Activated CD8-positive, alpha-beta memory T cell treated with anti-CD3 and anti-CD28 coated beads for 4 hours (primary cell): ENCODE measurements at places on chromosomes 2 and 18.
A peak's percentile ranks its signal among the peaks of the same experiment; 100 is the strongest.

- peak; percentile 29 for DNase-seq
Observed at GRCh38 chr2:68837164-68837860, 33.9 kb downstream of the BMP10 start.

DNA sequence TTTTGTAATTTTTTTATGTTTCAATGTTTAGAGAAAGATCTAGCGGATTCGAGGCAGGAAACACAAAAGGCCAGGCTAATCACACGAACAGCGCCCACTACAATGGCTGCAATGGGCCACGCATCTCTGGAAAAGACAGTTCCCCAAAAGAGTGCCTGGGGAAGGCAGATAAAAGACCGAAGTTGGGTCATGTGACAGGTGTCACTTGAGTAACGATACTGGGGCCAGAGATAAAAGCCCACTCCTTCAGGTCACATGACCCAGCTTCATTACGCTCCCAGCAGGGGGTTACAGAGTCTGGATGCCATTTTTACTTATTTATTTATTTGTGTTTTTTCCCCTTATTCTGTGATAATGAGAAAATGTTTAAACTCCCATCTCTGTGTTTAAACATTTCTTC is 95.4 kb downstream of the CDK15 start:
- no peak for DNase-seq

GRCh38 chr18:5571666-5572065 is 27.9 kb upstream of the EPB41L3 start:
- no peak for DNase-seq

GRCh38 chr2:74685408-74685807 is 31.4 kb downstream of the SEMA4F start:
- DNase-seq: no peak

DNA sequence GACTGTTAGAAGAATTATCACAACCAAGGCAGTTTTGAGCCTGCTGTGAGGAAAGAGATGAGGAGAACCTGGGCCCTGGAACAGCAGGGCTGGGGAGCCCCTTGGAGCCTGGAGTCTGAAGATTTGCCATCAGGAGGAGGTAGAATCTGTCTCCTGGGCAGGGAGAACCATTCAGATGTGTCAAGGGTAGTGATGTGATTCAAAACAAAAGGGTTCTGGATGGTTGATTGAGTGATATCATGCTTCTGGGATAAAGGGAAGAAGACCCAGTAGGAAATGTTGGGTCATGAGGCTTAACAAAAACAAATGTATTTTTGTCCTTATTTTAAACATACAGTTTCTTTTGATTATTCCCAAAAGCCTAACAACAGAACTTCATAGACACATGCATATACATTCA is 28.6 kb downstream of the RNF144A start:
- no peak for DNase-seq

GRCh38 chr2:186503827-186504606 is 18.0 kb downstream of the ZC3H15 start:
- DNase-seq: no peak

DNA sequence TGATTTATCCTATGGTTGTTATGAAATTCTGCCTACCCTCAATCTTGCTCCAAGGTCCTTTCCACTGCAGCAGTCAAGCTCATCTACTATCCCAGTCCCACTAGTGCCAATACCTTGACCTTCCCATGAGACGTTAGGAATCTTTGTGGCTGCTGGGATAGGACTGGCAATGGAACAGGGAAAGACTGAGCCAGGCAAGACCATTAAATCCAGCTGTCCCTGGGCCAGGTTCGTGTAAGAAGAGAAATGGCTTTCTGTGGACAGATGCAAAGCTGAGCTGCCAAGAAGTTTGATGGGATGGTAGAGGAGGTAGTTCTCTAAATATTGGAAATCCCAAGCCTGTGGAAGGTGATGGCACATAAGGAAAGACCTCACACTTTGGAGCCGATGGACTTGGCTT is 50.1 kb upstream of the TMEM17 start:
- DNase-seq: no peak
